Hepatocyte (in vitro differentiated cells): ENCODE measurements at places on chromosomes 3 and 15. TPM values are rescaled to one million over a fixed set of nuclear protein-coding genes. Genes with fewer than 3 reads are reported as not detected.
A peak's percentile ranks its signal among the peaks of the same experiment; 100 is the strongest.

DNA sequence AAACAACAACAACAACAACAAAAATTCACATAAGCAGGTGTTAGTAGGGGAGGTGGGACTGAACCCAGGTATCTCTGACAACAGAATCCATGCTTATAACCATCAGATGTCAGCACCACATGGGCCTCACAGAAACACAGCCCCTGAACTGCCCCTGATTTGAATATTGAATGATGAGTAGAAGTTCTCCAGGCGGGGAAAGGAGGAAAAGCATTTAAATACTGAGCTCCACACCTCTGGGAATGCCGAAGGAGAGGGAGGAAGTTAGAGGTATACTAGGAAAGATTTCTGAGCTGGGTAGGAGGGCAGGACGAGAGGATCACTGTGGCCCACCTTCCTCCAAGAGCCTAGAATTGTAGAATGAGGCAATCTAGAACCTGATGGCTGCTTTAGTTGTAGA lies 31.9 kb upstream of the EIF4A2 start:
- no peak for DNase-seq

DNA sequence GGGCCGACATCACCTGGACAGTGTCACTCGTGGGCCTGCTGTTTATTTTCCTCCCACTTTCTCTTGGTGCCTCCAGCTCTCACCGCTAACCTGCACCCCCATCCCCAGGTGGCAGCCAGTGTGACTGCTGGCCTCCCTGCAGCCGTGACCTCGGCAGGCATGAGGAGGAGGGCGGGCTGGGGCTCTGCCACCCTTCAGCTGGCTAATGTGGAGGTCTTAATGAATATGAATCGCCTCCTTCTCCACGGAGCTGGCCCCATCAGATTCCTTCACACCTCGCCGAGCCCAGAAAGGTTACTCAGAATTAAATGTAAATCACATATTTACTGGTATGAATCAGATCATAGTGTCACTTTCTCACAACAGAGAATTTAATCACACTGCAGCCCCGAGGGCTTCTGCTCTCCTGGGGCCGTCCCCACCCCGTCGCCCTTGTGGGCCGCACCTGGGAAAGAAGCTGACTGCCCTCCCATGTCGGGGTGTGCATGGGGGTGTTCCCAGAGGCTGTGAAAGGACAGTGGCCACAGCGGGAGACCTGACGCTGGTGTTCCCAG lies 171.1 kb upstream of the TLE3 start:
- DNase-seq: no peak

GRCh38 chr15:94312946-94313345 lies 81.6 kb downstream of the MCTP2 start:
- no peak for DNase-seq

GRCh38 chr15:60551781-60552161 lies 72.8 kb upstream of the ICE2 start:
- DNase-seq: no peak

DNA sequence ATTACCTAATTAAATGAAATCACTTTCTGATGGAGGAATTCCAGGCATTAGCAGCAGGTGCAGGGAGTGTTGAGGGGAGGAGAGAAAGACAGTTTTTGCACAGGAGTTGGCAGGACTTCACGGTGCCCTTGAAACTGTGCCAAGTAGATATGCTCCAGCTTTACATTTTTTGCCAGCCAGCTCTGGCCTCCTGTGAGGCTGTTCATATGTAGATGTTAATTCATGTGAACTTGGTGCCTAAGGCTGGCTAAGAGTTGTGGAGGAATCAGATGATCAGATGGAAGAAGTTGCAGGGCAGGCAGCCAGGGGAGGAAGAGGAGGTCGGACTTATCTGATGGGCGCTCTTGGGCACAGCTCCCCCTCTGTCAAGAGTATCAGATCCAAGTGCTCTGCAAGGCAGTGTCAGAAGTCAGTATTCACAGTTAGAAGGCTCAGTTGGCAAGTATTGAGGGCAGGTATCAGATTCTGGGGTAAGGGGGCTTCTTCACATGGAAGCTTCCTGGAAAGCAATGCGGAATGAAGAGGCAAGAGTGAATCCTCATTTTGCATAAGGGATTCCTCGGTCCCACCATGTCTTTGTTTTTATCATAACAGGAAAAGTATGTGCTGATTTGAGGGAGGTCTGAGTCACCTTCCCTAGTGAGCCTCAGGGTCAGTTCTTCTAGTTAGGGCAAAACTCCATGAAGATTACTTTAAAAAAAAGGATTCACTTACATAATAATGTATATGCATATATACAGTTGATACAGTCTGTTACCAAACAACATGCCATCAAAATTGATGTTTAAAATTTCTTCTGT lies 172.6 kb upstream of the UMPS start:
- DNase-seq: no peak

- DNase-seq: no peak
Measured at GRCh38 chr15:40790718-40791117, 16.2 kb upstream of the ZFYVE19 start.

DNA sequence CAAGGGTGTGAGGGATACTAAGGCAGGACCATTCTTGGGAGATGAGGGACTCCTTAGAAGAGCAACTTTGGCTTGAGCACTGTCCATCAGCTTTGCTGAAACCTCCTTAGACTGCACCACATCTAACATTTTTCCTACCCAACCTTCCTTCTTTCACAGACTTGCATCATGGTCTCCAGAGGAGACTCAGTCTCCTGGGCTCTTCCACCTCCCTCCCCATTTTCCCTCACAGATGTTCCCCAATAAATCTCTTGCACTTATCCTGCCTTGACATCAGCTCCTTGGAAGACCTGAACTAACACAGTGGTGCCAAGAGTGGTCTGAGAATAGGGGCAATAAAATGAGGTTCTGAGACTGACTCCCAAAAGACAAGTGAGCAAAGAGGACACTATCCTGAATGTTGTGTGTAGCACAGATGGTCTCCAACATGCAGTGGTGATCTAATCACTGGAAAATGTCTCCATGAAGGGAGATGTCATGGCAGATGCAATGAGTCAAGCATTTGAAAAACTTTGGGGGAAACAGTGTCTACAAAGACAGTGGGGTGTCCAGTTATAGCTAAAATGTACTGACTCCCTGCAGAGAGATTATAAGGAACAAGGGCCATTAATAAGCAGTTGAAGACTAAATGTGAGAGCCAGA lies 26.0 kb upstream of the BOC start:
- DNase-seq: no peak

- DNase-seq: no peak
Measured at GRCh38 chr15:74432968-74433591, 678 bp downstream of the SEMA7A start.

GRCh38 chr3:52879090-52879489 lies 18.3 kb downstream of the STIMATE start:
- no peak for DNase-seq

- DNase-seq: peak; percentile 19
Measured at GRCh38 chr15:32718821-32719716, 1.3 kb downstream of the GREM1 start.

DNA sequence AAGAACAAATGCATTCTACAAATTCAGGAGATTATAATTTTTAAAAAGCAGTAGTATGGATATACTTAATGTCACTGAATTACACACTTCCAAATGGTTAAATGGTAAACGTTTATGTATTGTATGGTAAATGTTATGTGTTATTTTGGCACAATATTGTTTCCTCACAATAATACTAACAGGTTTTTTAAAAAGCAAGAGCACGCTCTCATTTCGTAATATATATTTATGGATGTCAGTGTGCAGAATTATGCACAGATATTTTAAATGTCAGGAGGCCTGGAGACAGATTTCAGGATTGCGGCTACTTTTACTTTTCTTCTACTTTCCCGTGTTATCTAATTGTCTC lies 533 bp downstream of the ZNF445 start:
- no peak for DNase-seq

DNA sequence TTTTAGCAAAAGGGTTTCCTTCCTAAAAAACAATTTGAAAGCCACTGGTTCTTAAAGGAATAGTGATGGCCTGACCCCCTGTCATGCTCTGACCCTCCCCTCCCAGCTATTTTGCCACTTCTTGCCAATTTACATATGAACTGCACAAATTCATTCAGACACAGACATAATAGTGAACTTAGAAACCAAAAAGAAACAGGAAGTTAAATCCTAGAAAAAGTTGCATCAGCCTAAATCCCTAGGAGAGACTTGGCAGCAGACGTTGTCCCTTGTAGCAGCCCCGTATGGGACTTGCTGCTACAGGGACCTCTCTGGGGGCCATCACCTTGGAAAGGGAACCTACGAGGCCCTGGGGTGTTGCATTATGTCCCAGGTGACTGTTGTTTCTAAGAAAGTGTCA lies 14.3 kb upstream of the PDE8A start:
- DNase-seq: no peak

DNA sequence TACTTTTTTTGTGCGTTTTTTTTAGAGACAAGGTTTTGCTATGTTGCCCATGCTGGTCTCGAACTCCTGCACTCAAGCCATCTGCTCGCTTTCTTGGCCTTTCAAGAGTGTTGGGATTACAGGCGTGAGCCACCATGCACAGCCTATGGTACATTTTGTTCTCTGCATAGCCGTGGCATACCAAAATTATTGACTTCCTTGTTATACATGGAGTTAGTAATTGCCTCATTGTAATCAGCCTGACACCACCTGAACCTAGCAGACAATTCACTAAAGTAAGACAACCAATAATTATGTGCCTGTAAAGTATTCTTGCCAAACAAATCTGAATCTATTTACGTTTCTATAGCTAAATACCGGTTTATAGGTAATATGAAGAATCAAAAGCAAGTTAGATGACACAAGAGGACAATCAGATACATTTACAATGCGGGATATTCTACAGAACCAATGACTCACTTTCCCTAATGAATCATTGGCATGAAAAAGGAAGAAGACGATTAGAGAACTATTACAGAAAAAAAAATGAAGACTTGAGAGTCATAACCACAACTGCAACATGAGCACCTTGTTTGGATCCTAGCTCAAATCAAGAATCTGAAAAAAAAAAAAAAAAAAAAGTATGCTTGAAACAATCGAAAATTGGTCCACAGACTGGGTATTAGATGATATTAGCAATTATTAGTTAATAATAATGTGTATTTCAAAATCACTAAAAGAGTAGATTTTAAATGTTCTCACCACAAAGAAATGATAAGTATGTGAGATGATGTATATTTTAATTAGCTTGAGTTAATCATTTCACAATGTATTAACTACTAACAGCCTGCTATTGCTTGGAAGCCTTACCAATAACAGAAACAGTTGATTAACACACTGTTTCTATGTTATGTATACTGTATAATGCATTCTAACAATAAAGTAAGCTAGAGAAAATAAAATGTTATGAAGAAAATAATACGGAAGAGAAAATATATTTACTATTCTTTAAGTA lies 7.1 kb downstream of the GUCA1C start:
- no peak for DNase-seq

- DNase-seq: peak; percentile 55
Measured at GRCh38 chr3:136142592-136142991, 53.5 kb downstream of the MSL2 start.

- no peak for DNase-seq
Measured at GRCh38 chr3:175274474-175275218, 415.5 kb downstream of the NAALADL2 start.

- DNase-seq: peak; percentile 79
Measured at GRCh38 chr3:38521391-38521987, 25.3 kb downstream of the EXOG start.

DNA sequence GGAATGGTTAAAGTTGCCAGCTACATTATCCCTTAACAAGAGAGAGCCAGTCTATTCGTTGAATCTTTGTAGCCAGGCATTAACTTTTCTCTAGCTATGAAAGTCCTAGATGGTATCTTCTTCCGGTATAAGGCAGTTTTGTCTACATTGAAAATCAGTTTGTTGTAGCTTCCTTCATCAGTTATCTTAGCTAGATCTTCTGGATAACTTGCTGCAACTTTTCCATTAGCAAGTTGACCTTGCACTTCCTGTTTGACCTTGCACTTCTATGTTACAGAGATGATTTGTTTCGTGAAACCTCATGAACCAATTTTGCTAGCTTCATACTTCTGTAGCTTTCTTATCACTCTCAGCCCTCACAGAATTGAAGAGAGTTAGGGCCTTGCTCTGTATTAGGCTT lies 24.1 kb downstream of the TOPAZ1 start:
- DNase-seq: no peak

GRCh38 chr3:2921452-2921851 lies 188.7 kb downstream of the IL5RA start:
- DNase-seq: no peak

DNA sequence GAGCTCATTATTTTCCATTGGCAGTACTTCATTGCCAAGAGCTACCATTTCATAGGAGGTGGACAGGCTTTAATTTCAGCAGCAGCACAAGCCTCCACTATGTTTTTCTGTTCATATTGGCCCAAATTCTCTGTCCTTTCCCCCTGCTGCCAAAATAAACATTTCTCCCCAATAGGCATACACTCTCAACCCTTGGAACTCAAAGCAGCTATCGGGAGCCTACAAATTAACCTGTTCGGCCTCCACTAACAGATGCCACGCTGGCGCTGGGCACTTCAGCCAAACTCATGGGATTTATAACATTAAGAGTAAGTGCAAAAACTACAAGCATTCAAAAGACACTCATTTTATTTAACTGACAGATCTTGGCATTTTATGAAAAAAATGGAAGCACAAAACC lies 95.7 kb downstream of the NSUN3 start:
- no peak for DNase-seq

DNA sequence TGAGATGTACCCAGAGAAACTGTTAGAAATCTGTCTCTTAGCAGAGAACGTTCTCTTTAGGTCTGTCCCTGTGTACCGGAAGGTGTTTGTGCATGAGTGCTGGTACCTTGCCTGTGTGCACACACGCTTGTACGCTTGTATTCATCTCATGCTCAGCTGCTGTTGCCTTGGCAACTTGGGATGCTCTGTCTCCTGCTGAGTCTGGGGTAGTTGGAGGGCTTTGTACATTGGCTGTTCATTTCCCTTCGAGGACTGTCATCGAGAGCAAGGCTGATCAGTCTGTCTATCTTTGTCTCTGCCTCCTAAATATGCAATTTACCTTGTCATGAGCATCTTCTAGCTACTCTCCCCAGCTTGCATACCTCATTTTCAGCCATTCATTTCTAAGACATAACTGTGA lies 147.2 kb downstream of the SLCO3A1 start:
- DNase-seq: no peak

GRCh38 chr3:50616770-50617095 lies 218 bp upstream of the MAPKAPK3 start:
- peak; percentile 97 for DNase-seq

GRCh38 chr15:98397419-98397818 lies 250.9 kb upstream of the IGF1R start:
- DNase-seq: no peak

- DNase-seq: no peak
Measured at GRCh38 chr15:88835119-88835518, 31.9 kb downstream of the ACAN start.

The ZNF385D gene
- 7.4 and 8.5 TPM in 2 replicates for polyA plus RNA-seq

The PDZRN3 gene
- polyA plus RNA-seq: 60.5 and 62.3 TPM in 2 replicates

The LRRC34 gene
- polyA plus RNA-seq: 0.50 TPM in 1 of 2 replicates, not detected in the other

The PGBD4 gene
- 0.54 and 0.56 TPM in 2 replicates for polyA plus RNA-seq

The PLSCR2 gene
- polyA plus RNA-seq: 0.18 TPM in 1 of 2 replicates, not detected in the other

The CCDC54 gene
- polyA plus RNA-seq: 0.52 and 0.89 TPM in 2 replicates

The PCSK6 gene
- polyA plus RNA-seq: 31.7 and 36.0 TPM in 2 replicates

The SLC26A6 gene
- polyA plus RNA-seq: 53.7 and 60.9 TPM in 2 replicates

The TEX55 gene
- polyA plus RNA-seq: not detected in 2 replicates

The HIGD1A gene
- polyA plus RNA-seq: 212 and 218 TPM in 2 replicates

The FMN1 gene
- 0.07 and 0.19 TPM in 2 replicates for polyA plus RNA-seq

The ACAN gene
- 0.13 and 0.34 TPM in 2 replicates for polyA plus RNA-seq

The HHLA2 gene
- 6.1 TPM in 2 replicates for polyA plus RNA-seq

The LRRC2 gene
- 2.0 and 4.4 TPM in 2 replicates for polyA plus RNA-seq

The GOLGA6L10 gene
- polyA plus RNA-seq: 0.65 and 1.0 TPM in 2 replicates
